GM23248 (cell line): ENCODE measurements at places on chromosomes 11 and 22.

DNA sequence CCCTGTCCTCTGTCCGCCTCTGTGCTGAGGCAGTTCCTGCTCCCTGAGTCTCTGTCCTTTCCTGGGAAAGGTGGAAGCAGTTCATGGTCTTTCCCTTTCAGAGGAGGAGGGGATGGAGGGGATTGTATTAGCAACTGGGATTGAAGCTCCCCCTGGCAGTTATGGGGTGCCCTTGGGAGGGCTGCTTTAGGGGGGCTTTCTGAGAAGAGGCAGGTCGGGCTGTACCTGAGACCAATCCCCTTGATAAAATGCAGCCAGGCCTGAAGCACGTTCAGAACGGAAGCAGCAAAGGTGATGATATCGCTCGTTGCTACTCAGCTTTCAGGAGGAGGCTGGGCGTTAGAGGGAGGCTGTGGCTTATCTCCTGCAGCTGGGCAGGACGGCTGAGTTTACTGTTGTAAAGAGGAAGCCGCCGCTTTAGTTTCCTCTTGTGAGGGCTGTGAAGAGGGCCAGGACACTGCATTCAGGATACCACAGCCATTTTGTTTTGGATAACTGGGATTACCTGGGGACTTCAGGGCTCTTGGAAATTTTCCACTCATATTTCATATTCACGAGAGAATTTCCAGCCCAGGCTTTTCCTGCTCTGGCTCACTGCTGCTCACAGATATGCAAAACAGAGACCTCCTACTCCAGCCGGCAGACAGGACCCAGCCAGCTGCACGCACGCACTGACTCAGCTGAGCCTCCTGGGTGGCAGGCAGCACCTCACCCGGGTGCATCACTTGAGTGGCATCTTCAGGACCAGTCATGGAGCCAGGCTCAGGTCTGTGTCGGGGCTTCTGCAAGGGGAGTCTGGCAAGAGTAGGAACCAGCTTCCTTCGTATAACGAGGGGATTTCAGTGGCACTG lies 798 bp downstream of the AMPD3 start:
- DNase-seq, result peak; percentile 86

GRCh38 chr11:107567739-107568335 lies 2.3 kb upstream of the ALKBH8 start:
- DNase-seq, result no peak

DNA sequence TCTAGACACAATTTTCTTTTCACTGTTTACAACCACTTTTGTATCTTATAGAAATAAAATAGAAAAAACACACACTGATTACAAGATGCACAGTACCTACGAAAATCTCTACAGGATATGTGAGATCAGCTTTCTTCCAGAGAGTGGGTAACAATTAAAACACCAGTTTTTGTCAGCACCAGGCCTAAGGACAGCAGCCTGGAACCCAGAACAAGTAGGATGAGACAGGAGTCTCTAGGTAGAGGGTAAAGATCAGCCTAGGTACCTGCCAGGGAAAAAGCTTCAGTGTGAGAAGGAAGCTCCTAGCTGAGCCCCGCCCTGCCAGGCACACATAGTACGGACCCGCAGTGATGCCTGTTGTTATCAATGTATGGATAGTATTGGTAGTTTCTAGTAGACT lies 61.9 kb downstream of the KIRREL3 start:
- DNase-seq, result no peak

DNA sequence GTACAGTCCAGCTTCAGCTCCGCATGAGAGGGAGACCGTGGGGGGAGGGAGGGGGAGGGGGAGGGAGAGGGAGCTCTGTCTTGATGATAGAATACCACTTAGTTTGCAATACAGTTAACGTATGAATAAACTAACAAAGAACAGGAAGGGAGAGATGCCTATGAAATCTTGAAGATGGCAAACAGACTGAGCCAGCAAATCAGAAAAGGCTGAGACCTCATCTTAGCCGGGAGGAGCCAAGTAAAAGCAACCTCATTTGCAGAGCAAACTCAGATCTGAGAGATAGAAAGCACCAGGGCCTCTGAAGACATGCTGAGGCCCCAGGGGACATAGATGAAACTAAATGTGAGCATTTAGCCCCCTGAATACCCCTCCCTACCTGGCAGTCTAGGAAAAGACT lies 23.0 kb downstream of the APLP2 start:
- no peak for DNase-seq

DNA sequence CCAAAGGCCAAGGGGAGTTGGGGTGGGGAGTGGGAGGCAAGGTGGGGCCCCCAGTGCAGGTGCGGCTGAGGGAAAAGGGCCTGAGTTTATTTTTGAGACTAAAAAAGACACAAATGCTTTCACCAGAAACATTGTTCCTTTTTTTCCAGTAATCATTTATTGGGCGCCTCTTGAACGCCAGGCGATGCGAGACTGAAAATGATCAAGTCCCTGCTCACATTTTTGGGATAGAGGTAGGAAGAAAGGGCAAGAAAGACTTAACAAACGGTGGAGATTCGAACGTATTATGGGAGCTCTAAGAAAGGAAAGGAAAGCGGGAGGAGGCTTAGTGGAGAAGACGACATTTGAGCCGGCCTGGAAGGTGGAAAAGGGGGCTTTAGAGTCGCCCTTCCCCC lies 796 bp upstream of the SF3B2 start:
- DNase-seq, result no peak

- no peak for DNase-seq
Observed at GRCh38 chr11:62238151-62238550, 3.9 kb upstream of the SCGB1D2 start.

DNA sequence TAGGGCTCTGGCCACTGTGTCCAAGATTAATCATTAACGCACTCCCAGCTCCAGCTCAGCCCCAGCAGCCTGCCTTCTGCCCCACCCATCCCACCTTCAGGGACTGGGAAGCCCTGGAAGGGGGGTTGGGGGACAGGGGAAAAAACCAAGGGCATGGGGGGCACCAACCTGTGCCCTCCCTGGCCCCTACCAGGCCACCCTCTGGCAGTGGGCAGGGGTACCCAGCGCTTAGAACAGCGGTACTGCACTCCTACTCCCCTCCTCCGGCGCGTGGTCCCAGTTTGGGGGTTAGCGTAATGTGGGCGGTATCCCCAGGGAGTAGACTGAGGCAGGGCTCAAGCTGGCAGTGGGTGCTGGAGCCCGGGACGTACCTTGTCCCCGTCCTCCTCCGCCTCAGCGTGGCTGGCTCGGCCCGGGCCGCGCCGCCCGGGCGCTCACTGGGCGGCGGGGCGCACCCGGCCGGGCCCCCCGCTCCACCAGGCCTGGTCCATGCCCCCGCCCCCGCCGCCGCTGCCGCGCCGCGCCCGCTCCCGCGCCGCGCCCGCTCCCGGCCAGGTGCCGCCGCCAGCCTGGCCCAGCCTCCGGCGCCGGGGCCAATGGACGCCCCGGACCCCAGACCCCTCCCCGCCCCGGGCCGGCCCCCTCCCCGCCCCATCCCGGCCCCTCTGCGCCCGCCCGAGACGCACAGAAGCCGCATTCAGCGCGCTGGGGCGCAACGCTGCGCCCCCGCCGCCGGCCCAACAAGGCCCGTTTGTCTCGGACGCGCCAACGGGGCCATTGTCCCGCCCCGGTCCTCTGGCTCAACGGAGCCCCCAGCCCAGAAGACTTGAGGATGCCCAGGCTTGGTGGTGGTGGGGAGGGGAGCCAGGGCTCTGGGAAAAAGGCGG lies at the start of gene GAL3ST1:
Gene GAL3ST1 (minus strand): TSS at position 571 of the 887 bp plus-strand sequence. CDS start 17,273 bp downstream, outside the sequence.
- DNase-seq, result peak; percentile 17

- peak; percentile 13 for DNase-seq
Observed at GRCh38 chr11:62430425-62430824, 11.6 kb downstream of the SCGB1A1 start.

DNA sequence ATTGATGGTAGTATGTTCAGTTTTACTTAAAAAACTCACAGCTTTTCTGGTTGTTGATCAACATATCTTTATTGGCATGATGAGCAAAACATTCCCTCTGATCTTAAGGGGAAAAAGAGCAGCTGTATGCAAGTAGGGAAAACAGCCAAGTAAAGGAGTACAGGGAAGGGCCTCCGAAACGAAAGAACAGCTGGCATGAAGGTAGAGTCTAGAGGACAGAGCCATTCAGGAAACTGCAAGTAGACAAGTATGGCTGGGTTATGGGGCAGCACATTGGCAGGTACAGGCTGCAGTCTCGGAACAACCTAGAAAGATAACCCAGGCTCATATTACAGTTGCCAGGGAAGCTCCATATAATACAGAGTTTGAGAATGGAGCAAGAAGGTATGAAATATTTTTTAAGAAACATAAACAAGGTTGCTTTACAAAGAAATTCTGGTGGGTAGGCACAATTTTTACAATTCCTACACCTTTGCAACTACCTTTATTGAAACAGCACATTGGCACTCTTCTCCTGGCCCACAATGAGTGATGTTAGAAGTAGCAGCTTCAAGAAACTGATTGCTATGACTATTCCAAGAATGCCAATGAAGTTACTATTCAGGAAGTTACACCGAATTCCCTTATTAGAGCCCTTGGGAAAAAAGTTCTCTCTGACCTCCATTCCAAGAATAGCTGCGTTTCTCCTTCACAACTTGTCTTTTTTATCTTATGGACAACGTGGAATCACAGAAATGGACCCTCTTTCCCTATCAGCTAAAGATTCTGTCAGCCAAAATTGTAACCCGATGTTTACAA lies 45.2 kb downstream of the LGR4 start:
- DNase-seq, result peak; percentile 70

DNA sequence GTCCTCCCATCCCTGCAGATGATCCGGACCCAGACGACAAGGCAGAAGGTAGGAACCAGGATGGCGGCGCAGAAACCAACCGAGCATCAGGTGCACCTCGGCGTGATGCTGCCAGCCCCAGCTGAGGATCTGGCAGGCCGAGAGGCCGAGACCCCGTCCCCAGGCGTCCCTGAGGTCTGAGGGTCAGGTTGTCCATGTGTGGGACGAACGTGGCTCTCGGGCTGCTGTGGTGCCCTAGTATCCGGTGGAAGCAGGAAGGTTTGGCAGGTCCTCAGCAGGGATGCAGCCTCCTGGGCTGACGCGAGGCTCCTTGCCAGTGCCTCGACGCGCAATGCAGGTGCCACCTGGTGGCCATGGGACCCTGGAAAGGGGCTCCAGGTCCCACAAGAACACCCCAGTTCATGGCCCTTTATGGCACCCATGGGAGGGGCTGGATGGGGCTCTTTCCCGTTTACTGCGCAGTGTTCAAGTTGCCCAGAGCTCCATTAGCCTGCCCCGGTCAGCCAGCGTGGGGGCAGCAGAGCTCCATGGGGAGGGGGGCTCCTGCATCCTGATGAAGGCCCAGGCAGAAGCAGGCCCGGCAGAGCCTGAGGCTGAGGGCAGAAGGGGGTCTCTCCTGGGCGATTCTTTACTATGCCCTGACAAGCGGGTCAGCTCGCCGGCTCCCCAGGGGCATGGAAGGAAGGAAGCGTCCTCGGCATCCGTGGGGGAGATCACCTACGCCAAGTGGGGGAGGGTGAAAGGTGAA lies 129.9 kb downstream of the CTTN start:
- no peak for DNase-seq

DNA sequence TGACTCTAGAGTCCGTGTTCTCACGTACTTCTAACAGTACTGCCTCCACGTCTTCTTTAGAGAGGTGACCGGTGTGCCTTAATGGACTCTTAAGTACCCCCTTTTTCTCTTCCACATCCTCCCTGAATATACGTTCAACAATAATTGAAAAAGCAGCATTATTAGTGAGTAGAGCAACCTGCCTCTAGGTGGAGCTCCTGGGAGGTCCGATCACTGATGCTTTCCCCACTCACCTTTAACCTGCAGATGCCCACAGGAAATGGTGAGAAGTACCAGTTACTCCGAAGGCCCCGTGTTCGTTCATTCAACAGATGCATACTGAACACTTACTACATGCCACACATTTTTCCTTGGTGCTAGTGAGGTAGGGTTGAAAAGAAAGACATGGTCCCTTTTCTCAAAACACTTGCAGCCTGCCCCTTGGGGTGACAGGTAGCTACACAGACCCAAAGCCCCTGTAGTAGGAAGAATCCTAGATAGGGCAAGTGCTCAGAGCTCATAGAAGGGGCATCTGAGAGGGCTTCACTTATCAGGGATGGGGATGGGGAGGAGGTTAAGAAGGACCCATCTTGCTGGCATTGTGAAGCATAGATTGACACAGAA lies 72.7 kb downstream of the FEZ1 start:
- DNase-seq, result no peak

DNA sequence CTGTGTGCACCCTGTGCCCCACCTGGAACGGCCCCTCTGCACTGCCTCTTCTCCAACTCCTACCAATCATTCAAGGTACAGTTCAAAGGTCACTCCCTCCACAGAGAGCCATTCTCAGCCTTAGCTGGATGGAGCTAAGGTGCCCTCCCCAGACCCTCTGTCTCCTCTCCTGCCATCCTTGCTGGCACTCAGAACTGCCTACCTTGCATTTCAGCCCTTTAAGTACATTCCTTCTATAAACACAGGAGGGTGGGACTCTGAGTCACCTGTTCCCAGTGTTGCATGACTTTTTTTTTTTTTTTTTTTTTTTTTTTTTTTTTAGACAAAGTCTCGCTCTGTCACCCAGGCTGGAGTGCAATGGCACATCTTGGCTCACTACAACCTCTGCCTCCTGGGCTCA lies 8.6 kb downstream of the TTLL1 start:
- peak; percentile 35 for DNase-seq

GRCh38 chr22:37207981-37208380 lies 4.3 kb downstream of the SSTR3 start:
- no peak for DNase-seq

- DNase-seq, result peak; percentile 61
Observed at GRCh38 chr11:45042560-45042959, 91.9 kb upstream of the TP53I11 start.

DNA sequence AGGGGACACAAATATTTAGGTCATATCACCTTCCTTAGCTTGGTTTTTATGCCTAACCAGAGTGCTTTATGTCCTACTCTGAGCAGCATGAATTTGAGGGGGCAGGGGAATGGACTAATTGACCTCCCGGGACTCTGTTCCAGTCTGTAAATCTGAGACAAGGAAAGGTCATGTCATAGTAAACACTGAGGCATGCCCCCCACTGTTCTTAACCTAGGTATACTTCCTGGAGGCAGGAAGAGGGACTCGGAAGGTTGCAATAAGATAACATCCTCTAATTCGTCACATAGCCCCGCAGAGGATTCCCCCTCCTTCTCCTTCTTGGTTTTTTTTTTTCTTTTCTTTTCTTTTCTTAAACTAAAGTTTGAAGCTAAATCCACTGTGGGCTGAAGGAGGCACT lies 540.3 kb upstream of the CADM1 start:
- no peak for DNase-seq

DNA sequence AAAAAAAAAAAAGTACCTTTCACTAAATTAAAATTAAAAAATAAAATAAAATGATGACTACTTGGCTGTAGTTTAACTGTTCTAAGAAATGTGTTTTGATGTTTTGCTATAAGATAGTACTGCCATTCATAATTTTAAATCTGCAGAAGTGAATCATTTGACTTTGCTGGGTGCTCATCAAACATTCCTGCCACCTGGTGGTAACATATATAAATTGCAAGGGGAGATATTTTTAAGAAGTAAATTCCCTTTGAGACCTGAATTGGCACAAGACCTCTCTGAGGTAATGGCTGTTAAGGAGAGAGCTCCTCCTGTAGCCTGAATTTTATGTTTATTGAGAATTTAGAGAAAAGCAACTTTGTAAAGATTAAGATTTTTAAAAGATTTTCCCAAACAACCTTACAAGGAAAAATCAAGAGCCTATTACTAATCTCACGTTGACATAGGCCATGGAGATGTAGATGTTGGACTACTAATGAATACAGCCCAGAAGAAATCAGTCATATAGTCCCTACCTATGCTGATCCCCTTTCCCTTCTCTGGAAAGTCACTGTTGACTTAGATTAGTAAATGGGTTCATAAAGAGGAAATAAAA lies 11.9 kb upstream of the NARS2 start:
- DNase-seq, result peak; percentile 30
